ENCODE measurements at places on chromosomes 13 and 19. TPM values are rescaled to one million over a fixed set of nuclear protein-coding genes. Genes with fewer than 3 reads are reported as not detected.

DNA sequence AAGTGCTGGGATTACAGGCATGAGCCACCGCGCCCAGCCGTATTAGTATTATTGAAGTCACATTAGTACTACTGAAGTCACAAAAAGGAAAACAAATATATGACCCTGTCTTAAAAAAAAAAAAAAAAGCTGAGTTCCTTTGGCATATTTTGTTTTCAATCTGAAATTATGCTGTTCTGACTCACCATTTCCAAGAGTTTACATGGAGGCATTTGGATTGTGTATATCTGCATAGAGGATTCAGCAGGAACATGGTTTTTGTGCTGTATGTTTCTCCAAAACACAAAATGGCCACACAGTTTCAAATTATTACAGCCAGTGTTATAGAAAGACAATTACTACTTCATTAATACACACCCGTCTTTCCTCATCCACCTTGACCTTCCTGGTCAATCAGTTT lies 103.5 kb upstream of the TSC22D1 start:
- no peak for DNase-seq

GRCh38 chr13:46361276-46361934 lies 25.6 kb downstream of the RUBCNL start:
- no peak for DNase-seq

- DNase-seq, result no peak
Measured at GRCh38 chr13:93824286-93824685, 597.7 kb downstream of the GPC6 start.

DNA sequence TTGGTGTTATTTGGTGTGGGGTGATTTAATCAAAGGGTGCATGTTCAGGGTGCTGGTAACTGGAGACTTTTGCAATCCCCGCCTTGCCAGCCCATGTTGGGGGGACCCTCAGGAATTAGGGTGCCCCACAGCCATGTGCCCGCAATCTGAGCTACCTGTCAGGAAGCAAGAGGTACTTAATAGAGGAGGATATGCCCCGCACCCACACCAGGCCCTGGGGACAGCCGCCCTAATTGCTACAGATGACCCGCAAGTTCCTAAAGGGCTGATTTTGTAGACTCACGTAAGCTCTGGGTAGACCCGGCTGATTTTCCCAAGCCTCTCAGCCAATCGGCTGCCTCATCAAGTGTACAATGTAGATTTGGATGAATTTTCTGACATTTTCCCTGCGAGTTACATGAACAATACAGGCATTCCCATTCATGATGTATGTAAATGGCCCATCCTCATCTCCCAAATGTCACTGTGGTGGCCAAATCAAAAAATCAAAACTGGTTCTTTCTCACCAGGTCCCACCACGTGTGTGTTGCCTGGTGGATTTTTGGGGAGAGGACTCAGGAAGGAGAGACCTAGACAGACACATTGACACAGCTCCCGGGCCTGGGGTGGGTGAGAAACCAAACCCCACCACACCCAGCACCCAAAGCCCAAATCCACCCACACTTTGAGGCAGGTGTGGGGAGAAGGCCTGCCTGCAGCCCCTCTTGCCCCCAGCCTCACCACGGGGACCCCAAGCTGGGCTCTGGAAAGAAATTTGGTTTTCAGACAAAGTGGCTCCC lies 119.2 kb upstream of the SPACA7 start:
- no peak for DNase-seq

GRCh38 chr19:55459950-55460657 lies 1.3 kb downstream of the ISOC2 start:
- DNase-seq, result peak; percentile 55

- no peak for DNase-seq
Measured at GRCh38 chr13:71838842-71839241, 28.2 kb downstream of the DACH1 start.

DNA sequence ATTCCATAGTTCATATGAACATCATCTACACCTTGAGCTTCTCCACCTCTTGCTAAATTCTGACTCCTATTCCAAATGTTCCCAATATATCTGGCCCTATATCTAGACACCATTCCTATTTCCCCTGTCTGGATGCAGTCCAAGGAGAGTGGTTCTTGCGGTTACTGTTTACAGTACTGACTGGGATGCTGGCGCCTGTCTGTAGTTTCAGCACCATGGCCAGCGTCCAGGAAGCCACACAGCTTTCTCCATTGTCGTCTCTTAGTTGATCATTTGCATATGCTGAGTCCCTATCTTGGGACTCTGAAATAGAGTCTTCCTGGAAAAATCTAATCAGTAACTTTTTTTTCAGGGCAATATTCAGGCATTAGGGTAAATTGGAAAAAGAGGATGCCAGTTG lies 14.9 kb downstream of the LAIR2 start:
- peak; percentile 15 for DNase-seq

DNA sequence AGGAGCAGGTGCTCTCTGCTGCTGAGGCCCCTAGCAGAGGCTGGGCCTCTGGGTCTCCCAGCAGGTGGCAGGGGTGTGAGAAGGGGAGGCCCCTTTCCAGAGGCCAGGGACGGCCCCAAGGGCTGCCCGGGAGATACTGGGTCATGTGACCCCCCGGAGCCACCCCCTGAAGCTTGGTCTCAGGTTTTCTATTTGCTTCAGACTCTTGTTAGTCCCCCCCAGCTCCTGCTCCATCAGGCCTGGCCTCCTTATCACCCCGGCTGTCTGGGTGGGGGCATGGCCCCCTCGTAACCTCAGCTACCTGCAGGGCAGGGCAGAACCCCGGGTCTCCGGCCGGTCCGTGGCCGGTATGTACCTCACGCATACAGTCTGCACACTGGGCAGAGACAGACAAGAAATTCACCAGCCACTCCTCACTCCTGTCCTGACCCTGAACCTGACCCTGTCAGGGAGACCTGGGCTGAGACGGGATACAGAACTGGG lies 13.2 kb upstream of the TCF3 start:
- no peak for DNase-seq

DNA sequence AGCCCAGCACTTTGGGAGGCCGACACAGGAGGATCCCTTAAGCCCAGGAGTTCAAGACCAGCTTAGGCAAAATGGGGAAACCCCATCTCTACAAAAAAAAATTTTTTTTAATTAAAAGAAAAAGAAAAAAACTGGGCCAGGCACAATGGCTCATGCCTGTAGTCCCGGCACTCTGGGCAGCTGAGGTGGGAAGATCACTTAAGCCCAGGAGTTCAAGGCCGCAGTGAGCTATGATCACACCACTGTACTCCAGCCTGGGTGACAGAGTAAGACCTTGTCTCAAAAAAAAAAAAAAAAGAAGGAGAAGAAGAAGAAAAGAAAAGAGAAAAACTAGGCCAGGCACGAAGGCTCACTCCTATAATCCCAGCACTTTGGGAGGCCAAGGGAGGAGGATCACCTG lies 4.3 kb downstream of the ELL start:
- no peak for DNase-seq

DNA sequence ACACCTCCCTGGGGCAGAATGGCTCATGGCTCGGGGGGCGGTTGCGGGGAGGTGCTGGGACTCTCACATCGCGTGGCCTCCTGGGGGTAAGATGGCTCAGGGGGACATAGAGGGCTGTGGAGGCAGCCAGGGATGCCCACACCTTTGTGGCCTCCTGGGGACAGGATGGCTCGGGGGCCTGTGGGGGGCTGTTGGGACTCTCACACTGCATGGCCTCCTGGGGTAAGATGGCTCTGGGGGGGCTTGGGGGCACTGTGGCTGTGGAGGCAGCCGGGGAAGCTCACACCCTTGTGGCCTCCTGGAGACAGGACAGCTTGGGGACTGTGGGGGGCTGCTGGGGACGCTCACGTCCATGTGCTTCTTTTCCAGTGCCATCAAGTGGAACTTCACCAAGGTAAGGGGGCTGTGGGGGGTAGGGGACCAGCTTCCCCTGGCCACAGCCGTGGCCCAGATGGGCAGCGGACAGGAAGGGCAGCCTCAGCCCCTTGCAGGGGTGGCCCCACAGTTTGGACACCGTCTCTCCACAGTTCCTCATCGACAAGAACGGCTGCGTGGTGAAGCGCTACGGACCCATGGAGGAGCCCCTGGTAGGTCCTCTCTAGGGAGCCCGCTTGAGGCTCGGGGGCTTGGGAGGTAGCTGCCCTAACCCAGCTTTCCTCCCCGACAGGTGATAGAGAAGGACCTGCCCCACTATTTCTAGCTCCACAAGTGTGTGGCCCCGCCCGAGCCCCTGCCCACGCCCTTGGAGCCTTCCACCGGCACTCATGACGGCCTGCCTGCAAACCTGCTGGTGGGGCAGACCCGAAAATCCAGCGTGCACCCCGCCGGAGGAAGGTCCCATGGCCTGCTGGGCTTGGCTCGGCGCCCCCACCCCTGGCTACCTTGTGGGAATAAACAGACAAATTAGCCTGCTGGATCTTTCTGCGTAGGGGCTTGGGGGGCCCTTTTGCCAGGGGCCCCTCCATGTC lies 2.4 kb downstream of the GPX4 start:
- no peak for DNase-seq

DNA sequence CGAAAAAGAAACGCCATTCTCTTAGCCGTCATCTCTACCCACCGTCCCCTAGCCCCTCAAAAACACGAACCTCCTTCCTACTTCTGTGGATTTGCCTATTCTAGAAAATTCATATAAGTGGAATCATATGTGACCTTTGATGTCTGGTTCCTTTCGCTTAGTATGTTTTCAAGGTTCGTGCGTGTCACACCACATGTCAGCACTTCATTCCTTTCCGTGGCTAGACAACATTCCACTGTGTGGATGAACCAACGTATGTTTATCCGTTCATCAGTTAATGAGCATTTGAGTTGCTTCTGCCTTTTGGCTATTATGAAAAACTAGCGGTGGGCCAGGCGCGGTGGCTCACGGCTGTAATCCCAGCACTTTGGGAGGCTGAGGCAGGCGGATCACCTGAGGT lies 14.0 kb upstream of the PPP1R12C start:
- DNase-seq, result no peak

GRCh38 chr13:49253310-49253709 lies 5.6 kb downstream of the CDADC1 start:
- DNase-seq, result no peak

GRCh38 chr19:48341515-48342413 lies 16.4 kb downstream of the EMP3 start:
- DNase-seq, result no peak

GRCh38 chr13:105127732-105128131 lies 1407.7 kb downstream of the EFNB2 start:
- DNase-seq, result no peak

DNA sequence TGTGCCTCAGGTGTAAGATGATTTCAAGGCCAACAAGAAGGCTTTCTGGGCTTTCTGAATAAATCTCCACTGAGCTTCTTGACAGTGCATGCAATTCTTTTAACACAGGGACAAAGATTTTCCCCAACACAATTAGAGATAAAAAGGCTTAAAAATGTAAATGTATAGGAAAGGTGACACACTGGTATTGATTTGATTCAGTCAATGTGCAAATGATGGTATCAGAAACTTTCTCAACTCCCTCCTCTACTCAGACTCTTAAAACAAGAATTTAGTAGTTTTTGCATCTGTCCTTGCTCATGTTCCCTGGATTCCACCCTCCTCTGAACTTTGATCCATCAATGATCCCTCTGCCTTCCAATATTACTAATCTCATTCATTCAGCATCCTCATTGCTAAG lies 111.6 kb upstream of the FNDC3A start:
- DNase-seq, result no peak

DNA sequence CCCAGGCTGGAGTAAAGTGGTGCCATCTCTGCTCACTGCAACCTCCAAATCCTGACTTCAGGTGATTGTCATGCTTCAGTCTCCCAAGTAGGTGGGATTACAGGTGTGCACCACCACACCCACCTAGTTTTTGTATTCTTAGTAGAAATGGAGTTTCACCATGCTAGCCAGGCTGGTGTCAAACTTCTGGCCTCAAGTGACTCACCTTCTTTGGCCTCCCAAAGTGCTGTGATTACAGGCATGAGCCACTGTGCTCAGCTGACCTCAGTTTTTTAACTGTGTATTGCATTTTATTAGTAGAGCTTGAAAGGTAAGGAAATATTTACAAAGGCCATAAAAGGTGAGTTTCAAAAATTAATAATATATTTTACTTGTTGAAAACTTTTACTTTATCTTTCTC lies 2.3 kb downstream of the ZNF726 start:
- no peak for DNase-seq

The BEST2 gene
- total RNA-seq, result 0.99 TPM

The GSX1 gene
- not detected for total RNA-seq

The ZNF557 gene
- total RNA-seq, result 9.4 TPM
